Fibroblast of mammary gland (primary cell): ENCODE measurements at places on chromosomes 2 and 18.

GRCh38 chr2:64295326-64296139, 151.3 kb upstream of the PELI1 start:
- DNase-seq = no peak

GRCh38 chr2:72674982-72675915, 150.6 kb downstream of the EXOC6B start:
- no peak for DNase-seq

- DNase-seq = no peak
Measured at GRCh38 chr2:26477126-26477910, 606 bp downstream of the OTOF start.

DNA sequence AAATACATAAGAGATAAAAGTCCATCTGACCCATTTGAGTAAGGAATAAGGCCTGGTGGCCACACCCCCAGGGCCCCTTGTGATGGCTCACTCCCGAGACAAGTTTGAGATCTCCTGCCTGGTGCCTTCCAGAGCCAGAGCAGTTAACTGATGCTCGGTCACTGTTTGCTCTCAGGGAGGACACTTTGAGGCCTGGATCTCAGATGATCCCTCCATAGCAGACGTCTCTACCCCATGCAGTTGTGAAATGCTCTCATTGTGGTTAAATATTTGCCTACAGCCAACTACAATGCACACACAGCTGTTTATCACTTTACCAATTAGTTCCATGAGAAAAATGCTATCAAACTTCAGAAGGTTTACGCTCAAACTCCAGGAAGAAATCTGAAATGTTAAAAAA, 12.3 kb downstream of the GYPC start:
- no peak for DNase-seq

GRCh38 chr2:213266421-213266820, 17.8 kb upstream of the SPAG16 start:
- no peak for DNase-seq

DNA sequence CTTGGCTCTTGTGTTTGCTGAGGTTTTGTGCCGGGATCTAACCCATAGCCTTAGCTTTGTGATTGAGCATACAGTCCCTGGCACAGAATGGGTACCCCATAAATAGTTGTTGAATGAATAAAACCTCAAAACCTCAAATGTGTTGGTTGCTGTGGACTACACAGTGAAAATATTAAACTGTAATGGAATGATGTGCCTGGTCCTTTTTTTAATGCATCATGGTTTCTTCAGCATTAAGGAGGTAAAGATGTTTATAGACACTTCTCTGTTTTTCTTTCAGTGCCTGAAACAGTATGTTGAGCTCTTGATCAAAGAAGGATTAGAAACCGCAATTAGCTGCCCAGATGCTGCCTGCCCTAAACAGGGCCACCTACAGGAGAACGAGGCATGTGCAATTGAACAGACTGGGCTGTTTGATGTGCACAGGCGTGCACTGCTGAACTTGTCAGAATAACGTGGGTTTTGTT, 97.0 kb downstream of the RNF144A start:
- DNase-seq = peak; percentile 81

DNA sequence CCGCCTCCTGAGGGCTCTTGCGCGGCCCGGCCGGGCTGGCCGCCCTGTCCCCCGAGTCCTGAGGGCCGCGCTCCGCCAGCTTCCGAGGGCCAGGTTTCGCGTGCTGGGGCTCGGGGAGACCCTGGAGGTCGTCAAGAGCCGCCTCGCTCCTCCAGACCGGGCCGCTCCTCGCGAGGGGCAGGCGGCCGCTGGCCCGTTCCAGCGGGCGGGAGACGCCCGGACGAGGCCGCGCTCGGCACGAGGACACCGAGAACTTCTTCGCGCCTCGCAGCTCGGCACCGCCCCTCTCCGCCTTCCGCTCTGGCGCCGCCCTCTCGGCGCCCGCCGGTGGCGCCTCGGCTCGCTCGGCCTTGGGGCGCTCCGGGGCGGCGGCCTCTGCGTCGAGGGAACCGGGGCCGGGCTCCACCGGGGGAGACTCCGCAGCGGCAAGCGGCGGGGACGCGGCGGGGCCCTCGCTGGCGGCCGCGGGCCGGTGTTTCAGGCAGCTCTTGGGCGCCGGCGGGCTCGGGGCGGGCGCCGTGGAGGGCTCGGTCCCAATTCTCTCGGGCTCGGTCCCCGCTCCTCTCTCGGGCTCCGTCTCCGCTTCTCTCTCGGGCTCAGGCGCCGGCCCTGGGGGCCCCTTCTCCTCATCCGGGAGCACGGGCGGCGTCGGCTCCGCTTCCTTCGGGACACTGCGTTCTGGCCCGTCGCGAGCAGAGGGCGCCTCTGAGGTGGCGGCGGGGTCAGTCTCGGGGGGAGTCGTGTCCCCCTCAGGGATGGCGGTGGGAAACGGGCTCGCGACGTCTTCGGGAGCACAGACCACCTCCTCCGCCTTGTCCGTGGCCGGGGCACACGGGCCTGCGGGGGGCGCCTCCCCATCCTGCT, 91.6 kb upstream of the MGAT4A start:
- no peak for DNase-seq

- peak; percentile 59 for DNase-seq
Measured at GRCh38 chr2:40448476-40449079, 3.3 kb downstream of the SLC8A1 start.

GRCh38 chr18:46426679-46427047, 230.4 kb downstream of the LOXHD1 start:
- no peak for DNase-seq

GRCh38 chr2:131517106-131517831, 10.4 kb upstream of the CCDC74A start:
- no peak for DNase-seq

DNA sequence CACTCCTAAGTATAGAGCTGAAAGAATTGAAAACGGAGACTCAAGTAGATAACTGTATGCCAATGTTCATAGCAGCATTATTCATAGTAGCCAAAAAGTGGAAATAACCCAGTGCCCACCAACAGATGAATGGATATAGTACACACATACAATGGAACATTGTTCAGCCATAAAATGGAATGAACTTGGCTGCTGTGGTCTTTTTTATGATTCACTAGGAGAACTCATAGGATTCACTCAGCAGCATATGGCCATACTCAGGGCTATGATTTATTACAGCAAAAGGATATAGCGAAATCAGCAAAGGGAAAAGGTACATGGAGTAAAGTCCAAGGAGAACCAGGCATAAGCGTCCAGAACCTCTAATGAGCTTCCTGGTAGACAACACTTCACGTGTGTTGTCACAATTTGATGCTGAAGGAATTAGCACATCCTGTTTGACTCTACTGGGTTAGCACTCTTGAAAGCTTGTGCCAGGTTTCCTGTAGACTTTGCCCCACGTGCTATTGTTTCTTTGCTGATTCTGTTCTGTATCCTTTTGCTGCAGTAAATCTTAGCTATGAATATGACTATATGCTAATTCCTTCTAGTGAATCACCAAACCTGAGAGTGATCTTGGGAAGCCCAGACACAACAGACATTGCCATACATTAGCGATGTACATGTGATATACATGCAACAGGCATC, 15.7 kb downstream of the SPC25 start:
- no peak for DNase-seq

- DNase-seq = no peak
Measured at GRCh38 chr2:10236571-10237391, 65.9 kb upstream of the HPCAL1 start.

GRCh38 chr2:29443151-29443550, 327.9 kb downstream of the CLIP4 start:
- DNase-seq = no peak

DNA sequence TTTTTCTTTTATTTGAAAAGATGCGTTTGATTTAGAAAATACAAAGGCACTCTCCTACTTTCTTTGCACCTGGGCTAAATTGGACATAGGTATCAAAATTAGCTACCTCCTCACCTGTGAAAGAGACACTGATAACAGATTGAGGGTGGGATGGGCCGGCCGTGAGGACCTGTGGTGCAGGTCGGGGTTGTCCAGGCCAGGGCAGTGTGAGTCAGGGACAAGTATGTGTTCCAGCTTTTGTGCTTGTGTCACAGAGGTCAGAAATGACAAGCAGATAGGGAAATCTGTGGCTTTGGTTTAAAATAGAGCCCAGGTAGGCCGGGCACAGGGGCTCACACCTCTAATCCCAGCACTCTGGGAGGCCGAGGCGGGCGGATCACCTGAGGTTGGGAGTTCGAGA, 22.6 kb downstream of the MYL12B start:
- no peak for DNase-seq

DNA sequence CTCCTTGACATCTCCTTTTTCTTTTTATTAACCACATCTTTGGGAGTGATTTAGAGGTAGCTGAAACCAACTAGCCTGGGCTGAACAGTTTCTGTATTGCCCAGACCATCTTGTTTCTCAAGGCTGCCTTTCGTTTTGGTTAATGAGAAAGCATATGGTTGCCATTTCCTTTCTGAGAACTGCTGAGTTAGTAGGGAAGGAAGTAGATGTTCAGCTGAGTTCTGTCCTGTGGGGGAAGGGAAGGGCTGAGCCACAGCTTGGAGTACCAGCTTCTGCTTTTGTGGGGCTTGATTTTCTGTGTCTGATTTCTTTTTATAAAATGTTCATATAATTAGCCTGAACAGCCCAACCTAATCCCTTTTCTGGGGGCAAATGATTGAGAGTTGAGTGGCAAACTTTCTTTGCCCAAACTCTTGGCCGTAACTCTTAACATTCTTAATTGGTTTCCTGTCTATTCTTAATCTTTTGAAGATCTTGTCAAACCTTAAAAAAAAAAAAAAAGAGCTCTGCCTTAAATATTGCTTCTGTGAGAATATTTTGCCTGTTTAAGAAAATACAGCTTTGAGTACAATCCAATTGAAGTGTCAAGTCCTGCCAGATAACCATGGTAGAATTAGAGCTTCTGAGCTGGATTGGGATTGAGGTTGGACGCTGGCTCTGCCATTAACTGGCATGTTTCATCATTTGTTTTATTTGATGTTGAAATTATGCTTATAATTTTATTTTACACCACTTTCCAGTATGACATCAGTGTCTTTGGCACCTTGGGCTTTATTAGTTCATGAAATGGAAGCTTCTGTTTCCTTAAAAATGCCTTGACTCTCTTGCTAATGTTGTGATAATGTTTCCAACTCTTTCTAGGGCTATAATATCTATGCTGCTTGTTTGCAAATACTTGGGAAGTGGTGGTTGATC, 1.9 kb upstream of the NABP1 start:
- DNase-seq = peak; percentile 41

DNA sequence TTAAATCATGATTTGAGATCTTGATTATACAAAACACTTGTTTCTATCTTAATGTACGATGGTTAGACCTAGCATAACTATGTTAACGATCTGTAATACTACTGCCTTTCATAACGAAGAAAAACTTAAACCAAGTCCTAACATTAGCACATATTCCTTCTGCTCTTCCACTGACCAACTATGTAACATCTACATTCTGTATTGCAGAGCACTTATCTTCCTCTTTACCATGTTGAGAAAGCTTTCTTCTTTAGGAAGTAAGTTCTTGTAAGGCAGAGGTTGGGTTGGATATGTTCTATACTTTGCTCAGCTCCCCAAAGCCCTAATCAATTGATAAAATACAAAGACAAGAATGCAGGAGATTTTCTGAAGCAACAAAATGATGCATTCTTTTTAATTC, 7.9 kb upstream of the ZNF407 start:
- no peak for DNase-seq

DNA sequence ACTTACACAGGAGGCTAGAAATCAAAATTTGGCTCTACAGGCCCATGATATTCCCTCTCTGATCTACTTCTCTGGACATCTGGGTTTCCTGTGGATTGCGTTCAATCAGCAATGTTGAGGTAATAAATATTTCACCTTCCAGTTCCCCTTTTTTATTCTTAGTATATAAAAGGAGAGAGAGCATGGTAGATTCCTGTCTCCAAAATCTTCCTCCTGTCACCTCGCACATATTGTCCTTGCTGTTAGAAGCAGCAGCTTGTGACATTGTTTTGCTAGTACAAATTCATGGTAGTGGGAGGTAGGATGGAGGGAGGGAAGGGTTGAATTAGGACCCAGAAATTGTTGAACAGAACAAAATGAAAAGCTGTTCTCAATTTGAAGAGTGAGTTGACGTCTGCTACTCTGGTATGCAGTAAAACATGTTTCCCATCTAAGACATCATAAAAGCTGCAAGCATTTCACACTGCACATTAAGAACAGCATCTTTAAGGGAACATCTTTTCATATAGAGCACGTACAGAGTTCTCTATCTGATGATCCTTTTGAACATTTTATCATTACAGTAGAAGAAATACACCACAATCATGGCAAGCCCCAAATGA, 156.4 kb downstream of the RDH14 start:
- DNase-seq = no peak

DNA sequence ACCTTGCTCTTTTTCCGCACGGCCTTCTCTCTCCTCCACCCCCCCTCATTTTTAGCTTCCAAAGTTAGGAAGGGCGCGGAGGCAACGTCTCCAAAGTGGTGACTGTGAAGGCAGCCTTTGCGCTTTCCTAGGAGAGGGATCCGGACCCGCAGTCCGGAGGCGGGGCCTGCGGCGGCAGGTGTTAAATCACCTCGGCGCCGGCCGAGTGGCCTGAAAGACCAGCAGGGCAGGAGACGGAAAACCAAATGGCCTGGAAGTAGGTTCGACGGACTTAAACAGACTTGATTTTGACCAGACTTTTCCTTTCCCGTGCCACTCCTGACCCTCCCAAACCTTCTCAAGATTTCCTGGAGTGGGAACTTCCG, 615 bp downstream of the GORASP2 start:
- DNase-seq = peak; percentile 22

GRCh38 chr2:205915130-205915524, 170.8 kb downstream of the INO80D start:
- no peak for DNase-seq

DNA sequence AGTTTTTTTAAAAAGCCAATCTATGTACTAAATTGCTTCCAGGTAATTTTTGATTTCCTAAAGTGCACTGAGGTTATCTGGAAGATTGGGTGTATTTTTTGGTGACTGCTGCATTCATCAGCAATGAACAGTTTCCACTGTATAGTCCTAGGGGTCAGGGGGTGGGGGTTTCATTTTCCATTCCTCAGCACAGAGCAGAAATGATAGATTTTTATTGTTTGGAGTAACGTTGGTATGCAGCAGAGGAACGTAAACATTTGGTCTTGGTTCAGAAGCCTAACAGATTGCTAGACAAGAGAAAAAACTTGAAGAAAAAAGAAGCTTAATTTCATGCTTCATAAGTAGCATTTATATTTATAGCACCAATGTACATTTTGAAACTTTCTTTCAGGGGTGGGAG, 54.9 kb downstream of the ZCCHC2 start:
- no peak for DNase-seq

DNA sequence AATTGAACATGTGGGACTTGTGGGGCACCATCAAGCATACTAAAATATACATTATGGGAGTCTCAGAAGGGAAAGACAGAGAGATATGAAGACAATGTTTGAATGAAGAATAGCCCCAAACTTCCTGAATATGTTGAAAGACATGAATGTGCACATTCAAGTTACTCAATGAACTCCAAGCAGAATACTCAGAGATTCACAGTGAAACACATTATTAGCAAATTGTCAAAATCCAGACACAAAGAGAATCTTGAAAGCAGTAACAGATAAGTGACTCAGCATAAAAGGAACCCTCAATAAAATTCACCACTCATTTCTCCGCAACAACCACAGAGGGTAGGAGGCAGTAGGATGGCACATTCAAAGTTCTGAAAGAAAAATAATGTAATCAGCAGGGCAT, 8.8 kb downstream of the C2orf92 start:
- no peak for DNase-seq

GRCh38 chr18:58669731-58670378, 1.4 kb upstream of the MALT1 start:
- DNase-seq = peak; percentile 76
